ENCODE measurements at places on chromosomes 16 and 17.

GRCh38 chr16:29290631-29291247, 115.8 kb downstream of the NPIPB11 start:
- peaks cover 14% of the 10 kb centered on the region for H3K27me3 ChIP-seq
- DNase-seq, result peak; percentile 65
- peaks cover 9% of the 10 kb centered on the region for H3K4me1 ChIP-seq
- no peak overlapping the region for H3K27ac ChIP-seq
- H3K4me3 ChIP-seq, result no peak overlapping the region

- no peak overlapping the region for H3K27ac ChIP-seq
- peaks cover 10% of the 10 kb centered on the region for H3K4me1 ChIP-seq
- no peak for DNase-seq
- H3K36me3 ChIP-seq, result peaks cover 11% of the 10 kb centered on the region
- H3K27me3 ChIP-seq, result no peaks in the 10 kb centered on the region
Measured at GRCh38 chr16:14566599-14566998, 63.5 kb downstream of the PARN start.

DNA sequence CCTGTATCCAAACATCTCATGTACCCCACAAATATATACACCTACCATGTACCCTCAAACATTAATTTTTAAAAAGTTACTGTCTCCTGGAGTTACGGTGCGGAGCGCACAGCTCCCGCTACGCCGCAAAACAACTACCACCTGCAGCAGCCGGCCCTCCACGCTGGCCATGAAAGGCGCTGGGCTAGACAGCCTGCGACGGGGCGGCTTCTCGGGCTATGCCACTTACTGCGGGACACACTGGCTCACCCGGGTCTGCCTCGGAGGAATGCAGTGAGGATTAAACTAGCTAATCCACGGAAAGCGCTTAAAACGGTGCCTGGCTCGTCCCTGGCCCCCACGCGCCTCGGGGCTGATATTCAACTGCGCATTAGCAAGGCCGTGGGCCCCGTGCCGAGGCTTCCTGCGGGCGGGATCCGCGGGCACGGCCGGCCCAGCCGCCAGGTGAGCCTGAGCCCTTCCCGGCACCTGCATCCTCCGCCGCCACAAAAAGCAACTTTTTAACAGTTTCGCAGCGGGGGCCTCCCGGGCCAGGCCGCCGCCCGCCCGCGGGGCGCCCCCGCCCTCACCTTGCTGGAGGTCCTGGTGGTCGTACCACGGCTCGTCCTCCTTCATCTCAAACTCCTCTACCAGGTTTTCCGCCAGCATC, 633 bp downstream of the CDR2 start:
- H3K36me3 ChIP-seq, result peaks cover 34% of the 10 kb centered on the region
- H3K4me1 ChIP-seq, result peaks cover 54% of the 10 kb centered on the region
- H3K27ac ChIP-seq, result peak overlapping the region; percentile 97
- H3K4me3 ChIP-seq, result peak overlapping the region; percentile 91
- H3K27me3 ChIP-seq, result peaks cover 6% of the 10 kb centered on the region

DNA sequence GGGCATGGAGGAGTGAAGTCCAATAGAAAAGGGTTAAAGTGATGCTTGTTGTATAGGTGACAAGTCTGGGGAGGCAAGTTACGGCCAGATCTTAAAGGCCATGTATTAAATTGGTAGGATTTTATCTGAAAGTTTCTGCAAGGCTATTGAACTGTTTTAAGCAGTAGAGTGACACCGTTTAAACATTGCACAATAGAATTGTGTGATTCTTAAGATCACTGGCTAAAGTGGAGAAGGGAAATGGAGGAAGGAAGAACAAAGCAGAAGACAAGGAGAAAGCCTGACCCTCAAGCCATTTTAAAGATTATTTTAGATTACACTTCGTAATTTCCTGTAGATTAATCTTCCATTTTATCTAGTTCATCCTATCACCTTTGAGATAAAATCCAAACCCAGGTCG, 5.6 kb upstream of the MPHOSPH6 start:
- H3K27me3 ChIP-seq, result peaks cover 61% of the 10 kb centered on the region
- peaks cover 1% of the 10 kb centered on the region for H3K4me1 ChIP-seq
- no peak for DNase-seq
- no peak overlapping the region for H3K4me3 ChIP-seq

DNA sequence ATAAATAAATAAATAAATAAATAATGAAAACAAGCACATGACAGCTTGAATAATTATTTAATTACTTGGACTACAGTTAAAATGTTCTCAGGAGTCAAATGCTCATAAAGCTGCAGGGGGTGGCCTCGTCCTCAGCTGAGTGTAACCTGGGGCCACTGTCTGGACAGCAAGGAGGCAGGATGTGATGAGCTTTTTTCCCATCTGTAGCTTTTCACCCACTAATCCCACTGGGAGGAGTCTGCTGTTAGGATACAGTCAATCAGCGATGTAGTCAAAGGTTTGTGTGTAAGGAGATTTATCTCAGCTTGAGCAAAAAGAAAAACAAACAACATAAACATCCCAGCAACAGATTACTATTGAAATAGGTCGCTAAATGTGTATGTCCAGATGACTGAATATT, 22.5 kb downstream of the ZCCHC14 start:
- H3K4me1 ChIP-seq, result peaks cover 17% of the 10 kb centered on the region
- no peak for DNase-seq
- H3K36me3 ChIP-seq, result no peaks in the 10 kb centered on the region
- no peaks in the 10 kb centered on the region for H3K27me3 ChIP-seq
- H3K27ac ChIP-seq, result no peak overlapping the region
- H3K4me3 ChIP-seq, result no peak overlapping the region

DNA sequence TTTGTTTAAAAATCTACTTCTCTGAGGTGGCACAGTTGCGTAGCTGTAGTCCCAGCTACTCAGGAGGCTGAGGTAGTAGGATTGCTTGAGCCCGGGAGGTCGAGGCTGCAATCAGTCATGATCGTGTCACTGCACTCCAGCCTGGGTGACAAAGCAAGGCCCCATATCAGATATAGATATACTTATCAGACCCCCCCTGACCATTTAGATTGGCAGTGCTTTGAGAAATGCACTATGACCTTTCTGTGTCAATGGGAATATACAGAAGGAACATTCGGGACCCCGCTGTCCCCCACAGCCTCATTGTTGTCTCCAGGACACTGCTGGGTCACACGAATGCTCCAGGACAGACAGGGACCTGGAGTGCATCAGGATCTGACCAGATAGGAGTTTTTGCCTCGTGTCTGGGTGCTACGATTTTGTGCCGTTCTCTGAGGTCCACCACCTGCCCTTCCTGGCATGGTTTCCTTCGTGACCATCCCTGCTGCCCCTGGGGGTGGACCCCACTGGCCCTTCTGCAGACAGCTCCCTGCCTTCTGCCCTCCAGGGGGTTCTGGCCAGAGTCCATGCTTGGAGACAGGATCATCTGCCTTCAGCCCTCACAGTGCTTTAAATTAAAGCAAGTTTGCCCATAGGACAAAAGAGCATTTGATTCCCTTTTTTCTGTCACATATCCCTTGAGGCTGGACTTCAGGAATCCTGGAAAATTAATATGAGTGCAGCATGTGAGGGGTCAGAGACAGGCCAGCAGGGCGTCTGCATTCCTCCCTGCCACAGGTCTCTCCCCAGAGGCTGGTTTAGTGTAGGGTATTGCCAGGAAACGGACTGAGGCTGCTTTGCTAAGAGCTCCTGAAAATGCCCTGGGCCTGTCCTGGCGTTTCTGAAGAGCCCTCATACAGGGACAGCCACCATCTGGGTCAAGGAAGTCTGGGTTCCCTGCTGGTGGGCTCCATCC, 19.3 kb downstream of the PLD6 start:
- H3K4me1 ChIP-seq, result peaks cover 62% of the 10 kb centered on the region
- no peaks in the 10 kb centered on the region for H3K27me3 ChIP-seq
- H3K27ac ChIP-seq, result peak overlapping the region; percentile 97
- H3K4me3 ChIP-seq, result no peak overlapping the region
- no peak for DNase-seq
- H3K36me3 ChIP-seq, result peaks cover 61% of the 10 kb centered on the region

- no peak overlapping the region for H3K4me3 ChIP-seq
- DNase-seq, result no peak
- peaks cover 16% of the 10 kb centered on the region for H3K27me3 ChIP-seq
- no peaks in the 10 kb centered on the region for H3K36me3 ChIP-seq
- no peak overlapping the region for H3K27ac ChIP-seq
Measured at GRCh38 chr17:77045441-77046041, 95.2 kb upstream of the SEC14L1 start.

DNA sequence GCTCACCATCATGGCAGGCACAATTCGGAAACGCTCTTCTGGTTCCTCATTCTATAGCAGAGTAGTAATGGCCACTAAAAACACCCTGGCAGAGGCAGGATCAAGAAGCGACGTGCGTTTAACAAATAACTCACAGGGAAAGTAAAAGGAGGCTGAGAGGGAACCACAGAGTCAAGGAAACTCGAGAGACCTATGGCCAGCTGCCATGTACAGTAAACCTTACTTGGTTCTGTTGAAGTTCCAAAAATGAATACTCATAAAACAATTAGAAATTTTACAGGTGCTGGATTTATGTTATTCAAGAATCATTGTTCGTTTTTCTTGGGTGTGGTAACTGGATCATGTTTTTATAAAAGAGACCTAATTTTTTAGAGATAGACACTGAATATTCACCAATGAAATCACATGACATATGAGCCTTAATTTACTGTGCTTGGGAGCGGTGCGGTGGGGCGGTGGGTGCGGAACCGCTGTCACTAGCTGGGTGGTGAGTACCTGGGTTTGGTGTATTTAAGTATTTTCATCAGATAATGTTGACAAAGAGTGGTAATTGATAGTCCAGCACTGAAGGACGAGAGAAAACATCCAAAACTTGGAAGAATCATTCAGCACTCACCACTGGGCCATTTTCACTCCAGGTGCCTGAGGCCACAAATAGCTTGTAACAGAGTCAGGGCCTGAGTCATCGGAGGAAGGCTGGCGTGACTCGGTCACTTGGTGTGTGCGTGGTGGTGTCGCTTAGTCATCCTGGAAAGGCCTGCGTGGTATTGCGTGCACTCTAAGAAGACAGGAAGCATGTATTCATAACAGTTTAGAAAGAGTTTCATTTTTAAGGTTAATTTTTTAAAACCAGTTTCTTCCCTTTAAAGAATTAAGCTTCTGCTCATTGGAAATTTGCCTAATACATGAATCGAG, 135.4 kb upstream of the CHMP6 start:
- H3K4me3 ChIP-seq, result peak overlapping the region; percentile 44
- DNase-seq, result peak; percentile 90
- peaks cover 97% of the 10 kb centered on the region for H3K4me1 ChIP-seq
- peak overlapping the region; percentile 99 for H3K27ac ChIP-seq
- no peaks in the 10 kb centered on the region for H3K27me3 ChIP-seq

GRCh38 chr16:85372627-85373372, 240.3 kb upstream of the GSE1 start:
- peak; percentile 40 for DNase-seq
- peaks cover 6% of the 10 kb centered on the region for H3K27me3 ChIP-seq
- H3K36me3 ChIP-seq, result no peaks in the 10 kb centered on the region
- no peak overlapping the region for H3K27ac ChIP-seq

DNA sequence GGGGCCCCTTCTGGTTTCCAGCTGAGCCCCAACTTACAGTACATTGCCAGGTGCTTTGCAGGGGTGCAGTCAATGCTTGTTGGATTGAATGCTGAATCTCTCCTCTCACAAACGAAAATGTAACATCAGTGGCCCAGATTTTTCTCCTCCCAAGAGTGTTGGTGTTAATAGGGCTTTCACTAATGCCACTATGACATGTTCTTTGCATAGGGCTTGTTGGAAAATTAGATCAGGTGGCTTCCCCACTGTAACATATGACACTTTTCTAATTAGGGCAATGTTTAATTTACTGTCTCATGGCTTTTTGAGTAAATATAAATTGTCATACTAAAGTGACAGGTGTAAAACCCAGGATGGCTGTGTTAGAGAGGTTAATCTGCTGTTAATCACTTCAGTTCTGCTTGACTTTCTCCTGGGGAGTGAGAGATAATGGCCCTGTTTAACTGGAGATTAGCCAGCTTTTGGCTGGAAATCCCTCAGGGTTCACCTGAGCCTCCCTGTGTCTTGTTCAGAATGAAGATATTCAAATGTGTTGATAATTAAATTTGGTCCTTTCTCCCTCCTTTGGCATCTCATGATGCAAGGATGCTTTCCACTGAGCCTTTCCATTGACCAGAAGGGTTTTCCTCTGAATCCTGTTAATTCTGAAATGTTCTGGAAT, 502.3 kb downstream of the RBFOX1 start:
- no peak overlapping the region for H3K27ac ChIP-seq
- no peaks in the 10 kb centered on the region for H3K4me1 ChIP-seq
- no peaks in the 10 kb centered on the region for H3K36me3 ChIP-seq
- no peaks in the 10 kb centered on the region for H3K27me3 ChIP-seq
- DNase-seq, result no peak

DNA sequence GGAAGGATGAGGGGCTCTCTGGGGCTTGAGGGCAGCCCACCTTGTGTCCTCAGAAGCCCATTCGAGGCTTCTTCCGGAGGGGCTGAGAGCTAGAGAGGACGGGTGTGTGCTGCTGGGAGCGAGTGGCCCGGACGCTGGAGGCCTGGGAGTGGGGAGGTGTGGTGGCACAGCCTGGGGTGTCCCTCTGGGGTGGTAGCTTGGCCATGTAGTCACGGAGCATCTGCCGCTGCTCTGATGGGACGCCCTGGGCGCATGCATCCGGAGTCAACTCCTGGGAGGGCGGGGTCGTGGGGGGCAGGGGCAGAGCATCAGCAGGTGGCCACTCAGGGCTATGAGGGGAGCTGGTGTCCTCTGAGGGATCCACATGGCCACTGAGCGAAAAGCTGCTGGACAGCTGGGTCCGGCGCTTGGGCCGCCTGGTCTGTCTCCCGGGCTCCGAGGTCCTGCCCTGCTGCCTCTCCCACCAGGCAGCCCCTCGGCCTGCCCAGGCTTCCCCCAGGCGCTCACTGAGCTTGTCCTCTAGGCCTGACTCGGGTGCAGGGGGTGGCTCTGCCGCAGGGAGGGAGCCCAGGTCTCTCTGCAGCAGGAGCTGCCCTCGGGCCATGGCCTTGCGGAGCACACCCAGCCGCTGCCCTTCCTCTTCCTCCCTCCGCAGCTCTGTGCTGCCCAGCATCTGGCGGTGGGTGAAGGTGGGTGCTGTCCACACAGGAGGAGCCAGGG, 7.8 kb downstream of the TAF1C start:
- DNase-seq, result no peak
- H3K4me3 ChIP-seq, result no peak overlapping the region
- peaks cover 12% of the 10 kb centered on the region for H3K36me3 ChIP-seq
- no peak overlapping the region for H3K27ac ChIP-seq

DNA sequence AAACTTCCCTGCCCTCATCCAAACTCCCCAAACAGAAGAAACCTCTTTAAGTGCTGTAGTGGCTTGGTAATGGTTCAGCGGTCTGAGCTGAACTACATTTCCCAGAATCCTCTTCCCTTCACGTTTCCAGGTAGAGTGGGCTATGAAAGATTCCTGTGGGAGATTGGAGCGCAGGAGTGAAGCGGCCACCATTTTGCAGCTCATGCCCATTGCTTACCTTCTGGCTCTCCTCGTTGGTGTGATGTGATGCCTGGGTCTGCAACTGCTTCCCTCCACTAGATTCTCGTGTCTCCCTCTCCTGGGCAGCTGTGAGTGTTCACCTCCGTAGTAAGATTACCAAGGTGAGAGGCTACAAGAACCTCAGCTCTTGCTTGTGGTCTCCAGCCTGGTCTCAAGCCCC, 82.1 kb downstream of the GPR139 start:
- no peaks in the 10 kb centered on the region for H3K4me1 ChIP-seq
- H3K27ac ChIP-seq, result no peak overlapping the region
- no peak overlapping the region for H3K4me3 ChIP-seq
- no peaks in the 10 kb centered on the region for H3K27me3 ChIP-seq
- no peaks in the 10 kb centered on the region for H3K36me3 ChIP-seq
